ENCODE measurements at places on chromosomes 5 and 9.

DNA sequence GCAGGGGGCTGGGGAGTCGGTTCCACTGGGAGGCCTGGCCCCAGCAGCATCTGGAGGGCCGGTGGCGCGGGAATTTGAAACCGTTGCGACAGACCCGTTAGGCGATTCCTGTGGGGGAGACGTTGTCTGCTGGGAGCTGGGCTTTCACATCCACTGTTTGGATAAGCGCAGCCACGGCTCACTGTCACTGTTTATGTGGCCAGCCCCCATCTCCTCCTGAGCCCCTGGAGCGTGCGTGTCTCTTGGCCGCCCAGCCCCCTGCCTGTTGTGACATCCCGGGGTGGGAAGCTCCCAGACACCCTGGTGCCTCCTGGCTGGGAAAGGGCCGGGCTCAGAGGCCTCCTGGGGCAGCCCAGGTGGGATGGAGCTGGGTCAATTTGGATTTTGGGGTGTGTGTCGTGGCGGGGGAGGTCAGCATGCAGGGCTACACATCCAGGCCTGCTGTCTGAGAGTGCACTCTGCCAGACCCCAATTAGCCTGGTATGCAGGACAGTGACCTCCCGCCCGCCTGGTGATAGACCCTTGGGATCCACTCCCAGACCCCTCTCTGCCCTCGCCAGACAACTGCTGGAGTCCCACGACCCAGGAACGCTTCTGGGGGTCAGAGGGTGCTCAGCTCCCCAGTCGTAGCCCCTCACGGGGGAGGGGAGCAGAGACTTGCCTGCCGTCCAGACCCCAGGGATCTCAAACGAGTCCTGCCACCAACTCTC is 62.0 kb upstream of the RNU6ATAC start:
- no peak for DNase-seq

- DNase-seq: peak; percentile 23
Observed at GRCh38 chr5:65334077-65334476, 147.6 kb downstream of the ADAMTS6 start.

GRCh38 chr9:112933696-112934095 is 43.0 kb upstream of the SLC46A2 start:
- DNase-seq: no peak

- DNase-seq: no peak
Observed at GRCh38 chr9:110432253-110432652, 94.6 kb upstream of the TXNDC8 start.

DNA sequence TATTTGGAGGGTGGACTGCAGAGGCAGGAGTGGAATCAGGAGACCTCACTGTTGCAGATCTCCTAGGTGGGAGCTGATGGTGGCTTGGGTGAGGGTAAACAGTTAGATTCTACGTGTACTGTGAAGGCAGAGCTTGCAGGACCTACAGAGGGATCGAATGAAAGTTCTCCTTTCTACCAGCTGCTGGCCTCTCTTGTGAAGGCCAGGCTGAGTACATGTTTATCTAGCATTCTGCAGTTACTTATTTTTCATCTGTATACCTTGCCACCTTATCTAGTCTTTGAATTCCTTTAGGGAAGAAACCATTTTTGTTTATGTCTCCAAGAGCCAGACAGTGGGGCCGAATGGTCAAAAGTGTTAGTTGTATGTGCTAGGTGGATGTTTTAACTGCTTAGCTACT is 57.6 kb downstream of the PTTG1 start:
- DNase-seq: no peak

DNA sequence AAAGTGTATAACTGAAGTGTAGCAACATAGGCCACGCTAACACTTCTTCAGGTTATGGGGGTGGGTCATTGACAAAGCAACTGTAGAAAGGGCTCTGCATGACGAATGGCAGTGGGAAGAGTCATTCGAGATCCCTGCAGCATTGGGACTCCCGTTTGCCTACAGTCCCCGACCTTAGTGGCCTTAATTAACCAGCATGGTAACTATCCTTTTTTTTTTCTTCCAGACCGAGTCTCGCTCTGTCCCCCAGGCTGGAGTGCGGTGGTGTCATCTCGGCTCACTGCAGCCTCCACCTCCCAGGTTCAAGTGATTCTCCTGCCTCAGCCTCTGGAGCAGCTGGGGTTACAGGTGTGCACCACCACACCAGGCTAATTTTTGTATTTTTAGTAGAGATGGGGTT is 14.2 kb upstream of the CMBL start:
- no peak for DNase-seq

GRCh38 chr9:130579738-130580463 is 524 bp downstream of the FUBP3 start:
- DNase-seq: no peak

GRCh38 chr9:70435948-70436347 is 21.5 kb upstream of the KLF9 start:
- no peak for DNase-seq

- DNase-seq: no peak
Observed at GRCh38 chr9:96344458-96345180, 38.9 kb downstream of the SLC35D2 start.

DNA sequence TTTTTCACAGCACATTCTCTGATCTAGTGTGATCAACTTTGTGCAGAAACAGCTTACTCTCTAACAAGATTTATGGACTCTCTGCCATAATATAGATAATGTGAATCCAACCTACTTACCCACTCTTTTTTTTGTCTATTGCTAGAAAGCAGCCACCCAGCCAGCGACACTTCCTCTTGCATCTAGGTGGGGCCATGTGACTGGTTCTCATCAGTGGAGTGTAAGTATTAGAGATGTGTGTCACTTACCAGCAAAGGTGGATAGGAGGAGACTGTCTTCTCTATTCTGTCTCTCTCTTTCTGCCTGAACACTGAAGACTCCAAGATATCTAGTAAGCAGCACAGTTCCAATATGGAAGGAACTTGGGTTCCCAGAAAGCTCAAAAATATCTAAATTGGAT is 174.8 kb downstream of the MCTP1 start:
- no peak for DNase-seq

- DNase-seq: no peak
Observed at GRCh38 chr5:153565822-153566221, 75.4 kb downstream of the GRIA1 start.

DNA sequence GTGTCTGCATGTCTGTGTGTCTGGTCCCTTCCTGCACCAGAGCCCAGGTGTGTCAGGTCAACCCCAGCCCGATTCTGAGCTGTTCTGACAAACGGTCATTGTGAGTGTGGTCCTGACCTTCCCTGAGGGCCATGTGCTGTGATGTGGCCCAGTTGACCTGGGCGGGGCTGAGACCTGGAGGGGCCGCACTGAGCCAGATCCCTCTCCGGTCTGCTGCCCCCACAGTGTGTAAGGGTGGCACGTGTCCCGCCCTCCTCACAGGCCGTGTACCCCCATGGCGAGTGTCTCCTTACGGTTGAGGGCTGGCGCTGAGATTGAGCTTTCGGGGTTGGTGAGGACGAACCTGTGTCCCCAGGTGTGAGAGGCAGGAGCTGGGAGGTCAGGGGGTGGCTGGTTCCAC is 136.5 kb downstream of the MRPL36 start:
- DNase-seq: no peak

DNA sequence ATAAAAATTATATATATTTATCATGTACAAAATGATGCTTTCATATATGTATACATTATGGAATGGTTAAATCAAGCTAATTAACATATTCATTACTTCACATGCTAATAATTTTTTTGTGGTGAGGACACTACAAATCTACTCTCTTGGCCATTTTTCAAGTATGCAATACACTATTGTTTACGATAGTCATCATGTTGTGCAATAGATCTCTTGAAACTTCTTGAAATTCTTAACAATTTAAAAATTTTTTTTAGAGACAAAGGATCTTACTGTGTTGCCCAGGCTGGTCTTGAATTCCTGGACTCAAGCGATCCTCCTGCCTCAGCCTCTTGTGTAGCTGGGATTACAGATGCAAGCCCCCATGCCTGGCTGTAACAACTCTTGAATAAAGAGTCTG is 45.2 kb upstream of the SHOC1 start:
- no peak for DNase-seq

GRCh38 chr5:113068559-113068958 is 92.0 kb downstream of the DCP2 start:
- no peak for DNase-seq

DNA sequence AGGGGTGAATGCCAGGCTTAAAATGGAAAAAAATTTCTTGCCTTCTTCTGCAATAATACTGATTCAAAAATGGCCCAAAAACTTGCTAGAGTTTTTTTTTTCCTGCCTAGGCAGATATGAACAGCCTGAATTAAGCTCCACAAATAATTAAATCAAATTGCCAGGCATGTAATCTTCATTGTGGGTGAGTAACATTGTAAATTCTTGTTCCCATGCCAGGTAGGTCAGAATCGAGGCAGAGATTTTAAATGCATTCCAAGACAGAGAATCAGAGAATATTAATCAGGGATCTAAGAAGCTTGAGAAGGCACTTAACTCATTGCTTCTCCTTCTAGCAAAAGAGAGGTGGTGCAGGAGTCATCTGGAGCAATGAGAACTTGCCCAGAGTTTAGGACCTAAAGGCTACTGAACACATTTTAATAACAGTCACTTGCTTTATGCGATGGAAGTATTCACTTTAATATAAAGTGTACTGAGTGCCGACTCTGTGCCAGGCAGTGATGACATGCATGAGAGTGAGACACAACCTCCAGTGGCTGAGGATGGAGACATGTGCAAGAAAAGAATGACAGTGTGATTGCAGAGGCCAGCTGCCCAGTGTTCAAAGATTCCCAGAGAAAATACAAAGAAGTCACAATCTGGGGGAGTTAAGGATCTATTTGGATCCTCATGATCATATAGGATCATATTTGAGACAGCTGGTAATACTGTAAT is 102.3 kb downstream of the APBA1 start:
- no peak for DNase-seq

GRCh38 chr5:72842816-72843215 is 26.4 kb downstream of the TNPO1 start:
- no peak for DNase-seq

DNA sequence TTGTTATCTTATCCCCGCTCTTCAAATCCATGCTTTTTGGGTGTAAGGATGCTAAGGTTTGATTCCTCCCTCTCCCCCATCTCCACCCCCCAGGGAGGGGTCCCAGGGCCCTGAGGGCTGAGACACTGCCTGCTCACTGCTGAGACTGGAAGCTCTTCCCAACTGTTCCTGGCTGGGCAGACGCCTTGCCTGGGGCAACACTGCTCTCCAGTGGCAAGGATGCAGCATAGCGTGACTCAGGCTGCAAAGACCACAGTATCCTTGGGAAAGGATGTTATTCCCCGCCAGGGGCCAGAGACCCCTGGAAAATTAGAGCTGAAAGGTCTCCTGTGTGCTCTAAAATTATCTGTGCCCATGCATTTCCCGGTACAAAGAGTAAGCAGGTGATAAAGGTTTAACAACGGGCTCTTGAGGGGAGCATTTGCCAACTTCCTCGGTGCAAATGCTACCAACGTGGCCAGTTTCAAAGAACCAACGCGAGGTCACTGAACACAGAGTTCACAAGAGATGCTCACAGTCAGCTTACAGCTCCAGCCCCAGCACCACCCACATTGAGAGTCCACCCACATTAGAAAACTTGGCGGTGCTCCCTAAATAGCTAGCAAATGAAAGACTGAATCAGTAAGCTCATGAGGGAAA is 271.9 kb downstream of the NSG2 start:
- DNase-seq: no peak

DNA sequence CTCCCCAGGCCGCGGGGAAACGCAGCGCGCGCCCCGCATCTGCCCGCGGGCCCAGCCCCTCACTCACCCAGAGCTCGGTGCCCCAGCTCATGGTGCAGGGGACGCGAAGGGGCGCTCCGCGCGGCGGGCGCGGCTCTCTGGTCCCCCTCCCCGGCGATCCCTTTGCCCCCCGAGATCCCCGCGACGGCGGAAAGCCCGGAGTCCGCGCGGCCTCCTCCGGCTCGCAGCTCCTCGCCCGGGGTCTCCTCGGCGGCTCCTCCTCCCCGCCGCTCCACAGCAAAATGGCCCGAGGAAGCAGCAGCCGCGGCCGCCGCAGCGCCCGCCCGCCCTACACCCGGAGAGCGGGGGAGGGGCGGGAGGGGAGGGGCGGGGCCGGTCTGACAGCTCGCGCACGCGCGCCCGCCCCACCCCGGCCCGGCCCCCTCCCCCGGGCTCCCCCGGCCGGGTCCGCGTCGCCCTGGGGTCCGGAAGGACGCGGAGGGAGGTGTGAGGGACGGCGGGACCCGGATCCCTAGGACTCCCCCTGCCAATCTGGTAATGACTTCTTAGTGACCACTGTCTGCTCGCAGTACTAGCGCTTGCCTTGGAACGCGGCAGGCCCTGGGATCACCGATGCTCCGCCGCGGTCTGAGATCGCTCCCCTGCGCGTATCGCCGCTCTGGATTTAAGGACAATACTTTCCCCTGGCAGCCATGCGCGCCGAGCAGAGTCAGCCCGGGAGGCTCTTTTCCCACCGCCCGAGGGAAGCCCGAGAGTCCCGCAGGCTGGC is at the start of gene FNBP1:
FNBP1 (minus strand) TSS at position 305 of the 769 bp plus-strand sequence; CDS start at position 91, 214 bp downstream.
- peak; percentile 68 for DNase-seq

GRCh38 chr9:131704988-131705387 is 34.9 kb downstream of the RAPGEF1 start:
- no peak for DNase-seq

GRCh38 chr9:99626426-99626825 is 195.3 kb upstream of the NR4A3 start:
- DNase-seq: no peak

DNA sequence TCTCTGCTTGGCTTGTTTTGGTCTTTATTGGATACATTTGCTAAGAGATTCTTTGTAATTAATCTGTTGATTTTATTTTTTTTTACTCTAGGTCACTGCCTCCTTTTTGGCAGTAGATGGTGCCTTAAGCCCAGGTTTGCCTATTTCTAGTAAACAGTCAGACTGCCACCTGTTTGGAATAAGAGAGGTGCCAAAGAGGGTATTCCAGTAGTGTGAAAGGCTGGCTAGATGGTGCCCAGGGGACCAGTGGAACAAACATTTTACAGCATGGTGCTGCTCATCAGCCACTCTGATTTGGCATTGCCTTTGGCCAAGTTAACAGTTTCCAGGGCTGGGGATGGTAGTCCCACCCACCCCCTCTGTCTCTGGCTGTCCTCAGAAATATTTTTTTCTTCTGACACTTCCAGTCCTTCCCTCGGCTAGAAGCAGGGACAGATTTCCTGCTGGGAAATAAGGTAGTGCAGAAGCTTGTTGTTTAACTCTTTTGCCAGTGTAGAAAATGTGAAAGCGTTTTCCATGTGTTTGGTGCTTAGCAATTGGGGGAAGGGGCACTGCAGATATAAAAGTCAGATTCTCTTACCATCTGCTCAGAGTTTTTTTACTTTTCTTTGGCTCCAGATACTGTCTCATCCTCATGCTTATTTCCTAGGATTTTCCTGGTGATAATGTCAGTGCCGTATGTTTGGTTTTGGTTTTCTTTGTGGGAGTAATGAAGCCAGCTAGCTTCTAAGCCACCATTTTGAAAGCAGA is 36.6 kb upstream of the FBXL7 start:
- no peak for DNase-seq

GRCh38 chr5:105392710-105393149 is 1830.1 kb upstream of the NUDT12 start:
- no peak for DNase-seq

DNA sequence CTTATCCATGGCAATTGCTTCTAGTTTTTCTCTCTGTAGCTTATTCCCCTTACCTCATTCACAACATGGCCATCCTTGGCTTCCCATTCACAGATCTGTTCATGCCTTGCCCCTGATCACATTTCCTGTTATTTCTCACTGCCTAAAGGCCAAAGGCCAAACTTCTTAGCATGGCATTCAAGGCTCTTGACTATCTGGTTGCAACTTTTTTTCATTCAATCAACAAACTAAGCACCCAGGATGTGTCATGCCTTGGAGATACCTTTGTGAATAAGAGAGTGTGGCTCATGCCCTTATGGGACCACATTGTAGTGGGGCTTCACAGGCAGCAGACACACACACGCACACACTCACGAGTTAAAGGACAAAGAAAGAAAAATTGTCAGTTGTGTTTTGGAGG is 27.6 kb downstream of the FGF1 start:
- DNase-seq: no peak
